ENCODE measurements at places on chromosomes 7 and 10. TPM values are rescaled to one million over a fixed set of nuclear protein-coding genes. Genes with fewer than 3 reads are reported as not detected.

GRCh38 chr7:158682456-158682855 is 22.1 kb downstream of the NCAPG2 start:
- no peak for DNase-seq

- no peak for DNase-seq
These were observed 62.4 kb upstream of the PDK4 start for GRCh38 chr7:95658676-95659075.

- no peak for DNase-seq
These were observed 6.5 kb upstream of the C10orf105 start for GRCh38 chr10:71725998-71726579.

KDM7A gene
- 17.9 TPM for total RNA-seq

TMEM139 gene
- total RNA-seq: 25.9 TPM

C10orf67 gene
- 1.2 TPM for total RNA-seq

GIMAP4 gene
- 95.7 TPM for total RNA-seq

Measured in lower lobe of right lung (tissue), 2 donors.